ENCODE measurements at places on chromosomes 6 and 20.

- no peak for DNase-seq
These were observed 16.6 kb upstream of the CALHM6 start for GRCh38 chr6:116444575-116444974.

DNA sequence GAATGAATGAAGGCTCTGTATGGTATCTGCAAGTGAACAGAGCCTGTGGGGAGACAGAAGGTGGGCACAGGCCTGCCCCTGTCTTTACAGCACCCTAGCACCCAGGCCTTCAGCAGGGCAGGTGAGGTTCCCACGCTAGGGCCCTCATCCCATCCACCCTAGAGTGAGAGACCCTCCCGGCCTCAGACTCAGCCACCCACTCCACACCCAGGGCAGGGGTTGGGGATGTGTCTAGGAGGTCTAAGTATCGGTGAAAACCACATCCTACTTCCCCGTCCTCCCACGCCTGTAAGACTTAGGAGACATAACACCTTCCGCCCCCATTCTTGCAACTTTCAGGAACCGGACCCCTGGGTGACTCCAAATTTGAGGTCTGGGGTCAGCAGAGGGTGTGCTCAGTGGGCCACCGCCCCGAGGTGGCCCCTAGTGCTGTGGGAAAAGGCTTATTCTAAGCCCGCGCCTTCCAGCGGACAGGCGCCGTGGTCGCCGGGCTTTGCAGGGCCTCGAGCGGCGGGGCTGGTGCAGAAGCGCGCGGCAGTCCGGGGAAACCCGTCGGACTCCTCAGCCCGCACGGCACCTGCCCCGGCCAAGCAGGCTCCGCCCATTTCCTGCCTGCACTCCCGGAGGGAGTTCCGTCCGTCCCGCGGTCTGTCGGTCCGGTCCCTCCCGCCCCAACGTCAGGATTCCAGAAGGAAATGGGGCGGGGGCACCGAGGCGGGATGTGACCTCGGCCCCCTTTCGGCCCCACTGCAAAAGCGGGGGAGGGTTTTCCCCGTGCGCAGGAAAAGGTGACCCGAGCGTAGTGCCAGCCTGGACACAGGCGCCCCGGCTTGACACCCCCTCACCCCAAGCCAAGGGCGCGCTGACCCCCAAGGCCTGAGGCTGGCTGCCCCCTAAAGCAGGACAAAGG lies 868 bp downstream of the SAMD10 start:
- no peak for DNase-seq

GRCh38 chr20:37345339-37346235 lies at the start of gene SRC:
Gene SRC, plus strand, starts transcription at chr20:37346140. Its CDS starts 38,014 bp downstream, at chr20:37384154.
- DNase-seq = no peak

GRCh38 chr6:82362878-82363427 lies 664 bp upstream of the TPBG start:
- no peak for DNase-seq

DNA sequence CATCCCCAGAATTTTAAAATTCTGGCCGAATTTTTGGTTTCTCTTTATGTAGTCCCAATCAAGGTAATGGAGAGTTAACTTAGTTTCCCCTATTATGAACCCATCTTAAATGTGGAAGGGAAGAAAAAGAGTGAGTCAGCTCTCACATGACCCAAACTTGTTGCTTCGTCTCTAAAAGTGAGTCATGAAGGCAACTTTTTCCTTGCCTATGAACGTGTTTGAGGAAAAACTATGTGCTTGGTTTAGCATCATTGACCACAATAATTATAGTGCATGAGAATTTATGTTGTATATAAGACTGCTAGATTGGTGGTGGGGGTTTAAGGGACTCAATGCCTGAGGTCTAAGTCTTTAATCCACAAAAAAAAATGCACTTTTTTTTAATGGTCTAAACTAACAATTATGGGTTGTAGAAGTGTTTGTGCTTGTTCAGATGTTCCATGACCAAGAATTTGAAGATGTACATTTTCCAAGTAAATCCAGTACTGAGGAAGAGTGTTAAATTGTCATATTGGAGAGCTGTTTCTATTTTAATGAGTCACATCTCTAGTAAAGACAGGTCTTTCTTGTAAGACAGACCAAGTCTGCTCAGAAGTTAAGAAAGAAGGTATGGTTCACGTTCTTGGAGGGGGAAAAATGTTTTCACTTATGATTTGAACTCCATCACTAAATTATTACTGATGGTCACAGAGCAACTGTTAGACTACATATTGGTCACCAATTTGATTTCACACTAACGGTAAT lies 409.9 kb upstream of the MARCKS start:
- DNase-seq = no peak

GRCh38 chr20:44296011-44296410 lies 15.0 kb downstream of the FITM2 start:
- DNase-seq = no peak

- DNase-seq = no peak
These were observed 312.4 kb downstream of the CDKAL1 start for GRCh38 chr6:20846602-20847028.

Data from NCI-H2081 treated with DMSO at 0.1 percent for 48 hours (cell line).